Femur (tissue), 1 donor: ENCODE measurements at places on chromosomes 11 and 22.

- no peak for DNase-seq
Observed at GRCh38 chr22:38305471-38306448, 11.5 kb downstream of the CSNK1E start.

DNA sequence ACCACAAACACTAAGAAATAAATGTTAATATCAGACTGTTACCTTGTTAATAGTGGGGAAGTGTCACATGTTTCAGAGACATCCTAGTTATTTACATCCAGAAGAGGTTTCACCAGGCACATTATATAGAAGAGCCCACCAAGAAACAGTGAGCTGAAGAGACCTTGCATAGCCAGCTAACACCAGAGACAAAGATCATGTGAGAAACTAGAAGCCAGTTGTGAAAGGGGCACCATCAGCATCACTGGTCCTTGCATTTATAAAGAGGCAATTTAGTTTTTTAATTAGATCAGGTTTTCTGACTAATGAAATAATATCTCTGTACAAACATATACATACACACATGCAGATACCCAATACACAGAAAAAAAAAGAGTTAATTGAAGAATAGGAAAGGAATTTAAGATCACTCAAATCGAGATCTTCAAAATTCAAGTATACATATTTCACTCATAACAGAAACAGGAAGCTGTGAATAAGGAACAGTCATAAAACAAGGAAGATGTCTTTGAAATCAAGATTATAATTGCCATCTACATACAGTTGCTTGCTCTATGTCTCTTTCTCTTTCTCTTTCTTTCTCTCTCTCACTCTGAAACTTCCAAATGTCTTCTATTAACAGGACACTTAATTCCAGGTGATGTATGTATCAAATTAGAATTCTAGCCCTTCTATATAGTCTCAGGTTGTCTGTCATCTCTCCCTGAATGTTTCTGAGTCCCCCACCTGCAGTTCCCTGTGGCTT is 348.7 kb downstream of the ETS1 start:
- no peak for DNase-seq

GRCh38 chr11:83736684-83737083 is 450.5 kb upstream of the CCDC90B start:
- DNase-seq: no peak

DNA sequence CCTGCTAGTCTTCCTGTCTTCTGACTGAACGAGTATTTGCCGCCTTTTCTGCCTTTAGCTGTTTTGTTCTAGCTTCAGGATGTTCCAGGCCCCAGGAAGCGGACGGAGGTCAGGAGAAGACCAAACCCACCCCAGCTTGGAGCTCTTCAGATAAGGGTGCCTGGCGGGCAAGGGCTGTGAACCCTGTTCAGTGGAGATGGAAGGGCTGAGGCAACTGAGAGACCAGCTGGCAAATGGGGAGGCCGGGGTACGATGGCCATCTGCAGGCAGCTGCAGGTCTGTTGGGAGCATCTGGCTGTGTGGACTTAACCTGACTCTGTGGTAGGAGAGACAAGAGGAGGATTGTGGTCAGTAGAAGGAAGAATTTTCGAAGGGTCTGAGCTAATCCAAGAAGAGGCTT is 95.6 kb downstream of the CHST1 start:
- DNase-seq: no peak

DNA sequence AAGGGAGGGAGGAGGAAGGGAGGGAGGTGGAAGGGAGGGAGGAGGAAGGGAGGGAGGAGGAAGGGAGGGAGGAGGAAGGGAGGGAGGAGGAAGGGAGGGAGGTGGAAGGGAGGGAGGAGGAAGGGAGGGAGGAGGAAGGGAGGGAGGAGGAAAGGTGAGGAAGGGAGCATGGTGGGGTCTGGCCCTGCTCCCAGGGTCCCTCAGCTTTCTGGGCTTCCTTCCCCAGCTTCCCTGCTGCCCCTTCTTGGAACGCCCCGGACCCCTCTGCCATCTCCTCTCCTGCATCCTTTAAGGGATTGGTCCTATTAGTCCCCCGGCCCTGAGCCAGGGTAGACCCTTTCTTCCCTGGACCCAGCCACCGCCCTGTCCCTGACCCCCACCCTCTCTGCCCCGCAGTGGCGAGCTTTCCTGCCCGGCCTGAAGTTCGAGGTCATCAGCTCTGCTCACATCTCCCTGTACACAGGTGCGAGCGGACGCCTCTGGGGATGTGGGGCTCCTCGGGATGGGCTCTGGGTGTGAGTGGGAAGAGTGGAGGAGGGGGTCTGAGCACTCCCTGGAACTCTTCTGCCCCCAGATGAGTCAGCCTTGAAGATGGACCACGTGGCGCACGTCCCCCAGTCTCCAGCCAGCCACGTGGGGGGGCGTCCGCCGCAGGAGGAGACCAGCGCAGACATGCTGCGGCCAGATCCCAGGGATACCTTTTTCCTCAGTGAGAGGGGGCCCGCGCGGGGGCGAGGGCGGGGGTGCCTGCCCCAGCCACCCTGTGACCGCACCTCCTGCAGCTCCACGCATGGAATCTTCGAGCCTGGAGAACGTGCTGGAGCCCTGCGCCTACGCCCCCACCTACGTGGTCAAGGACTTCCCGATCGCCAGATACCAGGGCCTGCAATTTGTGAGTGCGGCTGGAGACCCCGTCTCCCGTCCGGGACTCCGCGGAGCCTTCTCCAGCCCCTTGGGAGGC is 6.0 kb downstream of the B4GALNT4 start:
- DNase-seq: no peak

DNA sequence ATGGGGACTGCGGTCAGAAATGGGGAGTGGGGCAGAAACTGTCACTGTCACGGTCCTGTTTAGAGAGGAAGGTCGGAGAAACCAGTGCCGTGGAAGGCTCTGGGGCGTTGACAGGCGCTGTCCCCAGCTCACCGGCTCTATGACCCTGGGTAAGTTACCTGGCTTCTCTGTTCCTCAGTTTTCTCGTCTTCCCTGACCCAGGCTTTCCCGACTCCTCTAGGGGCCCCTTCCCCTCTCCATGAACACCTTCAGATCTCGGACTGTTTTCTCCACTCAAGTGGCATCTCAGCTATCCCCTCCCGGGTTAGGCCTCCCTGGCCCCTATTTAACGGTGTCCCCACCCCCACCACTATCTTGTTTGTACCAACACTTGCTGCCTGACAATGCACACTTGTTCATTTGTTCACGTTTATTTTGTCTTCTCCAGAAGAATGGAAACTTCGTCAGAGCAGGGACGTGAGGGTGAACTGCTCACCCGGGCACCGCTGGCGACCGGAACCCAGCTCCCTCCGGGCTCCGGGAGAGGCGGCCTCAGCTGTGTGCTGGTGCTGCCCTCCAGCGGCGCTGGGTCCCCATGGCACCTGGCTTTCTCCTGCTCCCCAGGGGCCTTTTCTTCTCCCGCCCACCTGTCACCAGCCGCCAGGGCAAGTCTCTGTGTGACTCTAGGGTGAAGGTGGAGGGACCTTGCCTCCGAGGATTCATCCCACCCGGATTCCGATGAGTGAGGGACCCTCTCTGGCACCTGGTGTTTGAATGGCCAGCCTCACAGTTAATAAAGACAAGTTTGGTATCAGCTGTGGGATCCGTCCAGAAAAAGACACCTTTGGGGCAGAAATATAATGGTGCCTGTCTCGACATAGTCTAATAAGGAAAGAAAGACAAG is 33.1 kb upstream of the SLC35C1 start:
- DNase-seq: peak; percentile 87

DNA sequence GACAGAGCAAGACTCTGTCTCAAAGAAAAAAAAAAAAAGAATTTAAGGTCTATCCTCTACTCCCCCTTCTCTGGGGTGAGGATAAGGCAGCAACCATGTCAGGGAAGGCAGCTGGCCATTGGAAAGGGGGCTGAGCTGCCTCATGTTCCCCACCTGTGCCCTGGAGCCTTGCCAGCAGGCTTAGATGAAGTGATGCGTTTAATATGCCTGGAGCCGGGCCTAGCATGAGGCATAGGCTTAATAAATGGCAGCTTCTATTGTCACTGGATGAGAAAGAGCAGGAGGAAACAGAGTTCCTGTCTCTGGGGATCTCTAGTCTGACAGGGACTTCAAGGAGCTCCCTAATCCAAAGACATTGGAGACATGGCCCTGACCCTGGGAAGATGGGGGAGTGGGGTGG is 3.2 kb upstream of the KCNE3 start:
- DNase-seq: no peak

GRCh38 chr11:4626207-4627099 is 10.8 kb upstream of the OR51D1 start:
- DNase-seq: peak; percentile 66

DNA sequence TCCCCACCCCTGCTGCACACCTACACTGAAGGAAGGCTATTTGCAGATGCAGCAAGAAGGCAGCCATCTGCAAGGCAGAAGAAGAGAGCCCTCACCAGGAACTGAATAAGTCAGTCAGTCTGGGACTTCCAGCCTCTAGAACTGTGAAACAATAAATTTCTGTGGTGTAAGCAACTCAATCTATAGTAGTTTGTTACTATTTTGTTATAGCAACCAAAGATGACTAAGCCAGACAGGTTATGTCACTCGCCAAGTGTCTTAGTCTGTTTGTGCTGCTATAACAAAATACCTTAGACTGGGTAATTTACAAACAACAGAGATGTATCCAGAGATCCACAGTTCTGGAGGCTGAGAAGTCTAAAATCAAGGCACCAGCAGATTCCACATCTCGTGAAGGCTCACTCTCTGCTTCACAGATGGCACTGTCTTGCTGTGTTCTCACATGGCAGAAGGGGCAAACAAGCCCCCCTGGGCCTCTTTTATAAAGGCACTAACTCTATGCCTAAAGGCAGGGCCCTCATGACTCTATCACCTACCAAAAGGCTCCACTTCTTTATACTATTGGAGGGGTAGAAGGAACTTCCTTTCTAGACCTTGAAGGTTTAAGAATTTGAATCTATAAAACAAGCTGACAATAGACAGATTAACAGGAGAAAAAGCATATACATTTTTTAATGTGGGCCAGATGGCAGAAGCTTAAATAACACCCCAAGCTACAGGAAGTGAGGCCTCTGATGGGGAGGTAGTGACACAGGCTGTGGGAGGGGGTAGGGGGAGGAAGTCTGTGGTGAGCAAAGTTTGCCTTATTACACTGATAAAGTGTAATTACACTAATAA is 12.3 kb downstream of the APOL6 start:
- no peak for DNase-seq

DNA sequence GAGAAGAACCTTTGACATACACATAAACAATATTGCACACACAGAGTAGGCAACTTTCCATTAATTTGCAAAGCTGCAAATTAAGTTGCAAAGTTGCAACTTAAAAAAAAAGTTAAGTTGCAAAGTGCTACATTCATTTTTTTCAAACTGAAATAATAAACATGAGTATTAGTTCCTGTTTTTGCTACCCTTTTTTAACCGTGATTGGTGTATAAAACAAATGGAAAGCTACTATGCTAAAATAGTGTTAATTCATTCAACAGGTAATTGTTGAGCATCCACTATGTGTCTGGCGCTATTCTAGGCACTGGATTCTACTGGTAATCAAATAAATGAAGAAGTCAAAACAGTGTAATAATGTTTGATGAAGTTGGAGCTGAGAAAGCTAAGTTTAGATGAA is 8.1 kb downstream of the ZFP91 start:
- DNase-seq: no peak

DNA sequence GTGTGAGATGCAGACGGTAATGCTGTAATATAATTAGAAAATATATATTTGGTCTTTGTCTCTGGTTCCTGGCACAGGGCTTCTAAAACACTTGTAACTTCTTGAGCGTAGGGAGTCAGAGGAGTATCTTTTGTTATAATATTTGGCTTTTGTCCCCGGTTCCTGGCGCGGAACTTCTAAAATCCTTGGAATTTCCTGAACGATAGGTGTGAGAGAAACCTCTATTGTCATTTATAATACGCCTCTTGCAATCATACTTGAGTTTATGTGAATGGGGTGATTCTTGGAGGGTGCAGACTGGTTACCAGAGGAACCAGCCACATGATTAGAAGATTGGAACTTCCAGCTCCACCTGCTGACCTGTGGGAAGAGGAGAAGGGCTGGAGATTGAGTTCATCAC is 54.1 kb upstream of the ZBED5 start:
- DNase-seq: no peak

GRCh38 chr22:47102081-47102480 is 339.6 kb downstream of the TBC1D22A start:
- DNase-seq: no peak

DNA sequence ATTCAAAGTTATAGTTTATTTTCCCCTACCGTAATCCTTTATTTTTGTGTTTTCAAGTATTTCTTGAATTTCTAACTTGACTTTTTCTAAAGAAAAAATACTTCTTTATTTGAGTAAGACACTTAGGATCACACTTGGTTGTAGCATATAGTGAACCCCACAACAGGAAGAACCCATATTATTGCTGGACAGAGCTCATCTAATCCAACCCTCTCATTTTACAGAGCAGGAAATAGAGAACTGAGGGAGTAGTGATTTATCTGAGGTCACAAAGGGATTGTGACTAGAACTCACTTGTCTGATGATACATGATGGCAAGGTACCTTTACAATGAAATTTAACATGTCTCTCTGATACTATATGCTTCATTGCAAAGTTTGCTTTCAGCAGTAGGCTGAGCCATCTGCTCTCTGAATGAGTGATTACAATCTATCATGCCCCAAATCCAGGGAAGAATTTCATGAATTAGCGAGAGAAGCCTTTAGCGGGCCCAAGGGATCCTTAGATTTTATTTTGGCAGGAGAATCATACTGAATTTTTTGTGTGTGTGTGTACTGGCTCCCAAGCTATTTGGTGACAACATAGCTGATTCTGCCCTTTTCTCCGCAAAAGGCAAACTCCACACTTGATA is 9.8 kb downstream of the SLC17A6 start:
- DNase-seq: no peak

DNA sequence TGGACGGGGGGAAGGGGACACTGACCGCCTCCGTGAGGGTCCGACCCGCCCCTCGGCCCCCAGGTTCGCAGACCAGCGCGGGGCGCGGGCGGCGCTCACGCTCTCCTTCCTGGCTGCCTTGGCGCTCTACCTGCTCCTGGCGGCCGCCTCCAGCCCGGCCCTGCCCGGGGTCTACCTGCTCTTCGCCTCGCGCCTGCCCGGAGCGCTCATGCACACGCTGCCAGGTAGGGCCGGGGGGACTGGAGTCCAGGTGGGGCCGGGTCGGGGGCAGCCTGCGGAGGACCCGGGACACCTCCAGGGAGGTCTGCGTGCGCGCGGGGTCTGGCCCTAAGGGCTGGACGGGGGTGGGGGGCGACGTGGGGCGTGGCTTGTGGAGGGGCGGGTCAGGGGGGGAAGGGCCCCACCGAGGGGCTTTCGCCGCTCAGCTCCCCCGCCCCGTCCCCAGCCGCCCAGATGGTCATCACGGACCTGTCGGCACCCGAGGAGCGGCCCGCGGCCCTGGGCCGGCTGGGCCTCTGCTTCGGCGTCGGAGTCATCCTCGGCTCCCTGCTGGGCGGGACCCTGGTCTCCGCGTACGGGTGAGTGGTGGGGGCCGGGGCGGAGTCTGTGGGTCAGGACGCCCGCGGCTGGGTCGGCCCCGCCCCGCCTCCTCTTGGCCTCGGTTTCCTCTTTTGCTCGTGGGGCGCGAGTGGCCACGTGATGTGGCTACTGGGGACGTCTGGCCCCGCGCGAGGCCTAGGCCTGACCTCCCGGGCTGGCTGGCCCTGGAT is 19.9 kb downstream of the PHLDA2 start:
- DNase-seq: no peak

GRCh38 chr11:16587670-16588069 is 150.8 kb upstream of the C11orf58 start:
- DNase-seq: peak; percentile 43

GRCh38 chr11:112103446-112103845 is 16.8 kb downstream of the SDHD start:
- DNase-seq: no peak

- no peak for DNase-seq
Observed at GRCh38 chr11:111305876-111306275, 7.5 kb downstream of the POU2AF3 start.
